ENCODE measurements at places on chromosomes 13 and 19.

- no peak for DNase-seq
Measured at GRCh38 chr13:40355126-40355724, 311.2 kb downstream of the FOXO1 start.

DNA sequence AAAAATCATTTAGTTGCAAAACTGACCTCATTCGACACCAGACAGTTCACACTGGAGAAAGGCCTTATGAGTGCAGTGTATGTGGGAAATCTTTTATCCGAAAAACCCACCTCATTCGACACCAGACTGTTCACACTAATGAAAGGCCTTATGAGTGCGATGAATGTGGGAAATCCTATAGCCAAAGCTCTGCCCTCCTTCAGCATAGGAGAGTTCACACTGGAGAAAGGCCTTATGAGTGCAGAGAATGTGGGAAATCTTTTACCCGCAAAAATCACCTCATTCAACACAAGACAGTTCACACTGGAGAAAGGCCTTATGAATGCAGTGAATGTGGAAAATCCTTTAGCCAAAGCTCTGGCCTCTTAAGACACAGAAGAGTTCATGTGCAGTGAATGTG, 7.1 kb upstream of the ZNF134 start:
- no peak for DNase-seq

DNA sequence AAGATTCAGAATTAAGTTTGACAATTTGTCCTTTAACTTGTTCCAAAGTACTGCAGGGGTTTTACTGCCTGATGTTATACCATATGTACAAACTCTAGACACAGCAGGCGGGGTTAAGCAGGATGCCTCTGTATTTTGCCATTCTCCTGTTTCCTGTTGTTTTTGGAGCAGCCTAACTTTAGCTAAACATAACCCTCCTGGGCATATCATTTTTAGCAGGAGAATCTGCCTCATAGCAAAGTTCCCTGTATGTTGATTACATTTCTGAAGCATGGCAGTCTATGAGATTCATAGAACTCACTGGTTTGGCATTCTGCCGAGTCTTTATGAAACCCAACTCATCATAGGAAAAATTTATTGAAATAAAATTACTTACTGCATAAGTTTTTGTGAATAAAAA, 5.2 kb downstream of the LHFPL6 start:
- no peak for DNase-seq

DNA sequence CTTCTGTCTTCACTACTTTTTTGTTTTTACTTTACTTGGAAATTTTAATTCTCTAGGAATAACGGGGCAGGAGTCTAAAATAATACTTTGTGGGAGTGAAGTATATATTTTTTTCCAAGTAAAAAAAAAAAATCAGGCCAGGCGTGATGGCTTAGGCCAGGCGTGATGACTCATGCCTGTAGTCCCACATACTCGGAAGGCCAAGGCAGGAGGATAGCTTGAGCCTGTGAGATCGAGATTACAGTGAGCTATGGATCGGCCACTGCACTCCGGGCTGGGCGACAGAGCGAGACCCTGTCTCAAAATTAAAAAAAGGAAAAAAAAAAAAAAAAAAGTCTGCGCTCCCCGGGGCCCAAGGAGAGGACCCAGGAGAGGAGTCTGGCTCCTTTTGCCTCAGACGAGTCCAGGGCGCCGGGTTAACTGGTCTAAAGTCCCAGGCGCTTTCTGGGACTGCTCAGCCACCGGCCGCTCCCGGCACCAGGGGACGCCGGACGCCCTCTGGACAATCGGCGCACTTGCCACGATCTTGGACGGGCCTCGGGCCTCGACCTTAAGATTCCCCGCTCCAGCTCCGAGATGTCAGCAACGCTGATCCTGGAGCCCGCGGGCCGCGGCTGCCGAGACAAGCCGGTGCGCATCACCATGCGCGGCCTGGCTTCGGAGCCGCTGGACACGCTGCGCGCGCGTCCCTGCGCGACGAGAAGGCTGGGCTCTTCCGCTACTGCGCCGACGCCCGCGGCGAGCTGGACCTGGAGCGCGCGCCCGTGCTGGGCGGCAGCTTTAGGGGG, 2.7 kb upstream of the ZFP82 start:
- DNase-seq = no peak

DNA sequence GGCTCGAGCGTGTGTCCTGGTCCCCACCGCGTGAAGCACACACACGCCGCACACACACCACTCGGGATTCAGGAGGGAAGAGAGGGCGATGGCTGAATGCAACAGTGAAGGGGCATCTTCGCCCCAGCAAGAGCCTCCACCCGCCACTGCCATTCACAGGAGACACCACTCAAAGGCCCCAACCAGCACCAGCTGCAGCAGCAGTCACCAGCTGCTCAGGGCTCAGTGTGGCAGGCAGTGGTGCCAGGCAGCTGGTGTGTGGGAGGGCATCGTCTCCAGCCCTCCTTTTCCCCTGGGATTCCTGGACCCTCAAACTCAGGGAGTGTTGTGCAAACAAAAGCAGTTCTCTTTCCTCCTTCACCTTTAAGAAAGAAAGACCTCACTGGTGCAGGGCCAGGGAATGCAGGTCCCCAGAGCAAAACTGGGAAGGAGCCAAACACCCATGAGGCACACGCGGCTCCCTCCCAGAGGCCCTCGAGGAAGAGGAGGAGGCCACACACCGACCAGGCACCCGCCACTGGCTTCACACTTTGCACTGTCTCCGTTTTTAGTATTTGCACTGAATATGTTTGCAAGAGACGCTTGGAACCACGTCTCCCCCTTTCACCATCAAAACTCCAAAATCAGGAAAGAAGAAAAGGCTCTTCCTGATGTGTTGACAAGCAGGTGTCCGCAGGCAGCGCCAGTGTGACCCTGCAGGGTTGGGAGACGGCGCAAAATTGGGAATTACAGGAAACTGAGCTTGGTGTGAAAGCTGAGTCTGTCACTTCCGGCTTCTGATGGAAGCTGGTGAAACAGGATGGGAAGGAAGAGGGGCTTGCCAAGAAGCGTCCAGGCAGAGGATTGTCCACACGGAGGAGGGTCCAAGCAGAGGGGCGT, 26.4 kb upstream of the F7 start:
- DNase-seq = no peak

DNA sequence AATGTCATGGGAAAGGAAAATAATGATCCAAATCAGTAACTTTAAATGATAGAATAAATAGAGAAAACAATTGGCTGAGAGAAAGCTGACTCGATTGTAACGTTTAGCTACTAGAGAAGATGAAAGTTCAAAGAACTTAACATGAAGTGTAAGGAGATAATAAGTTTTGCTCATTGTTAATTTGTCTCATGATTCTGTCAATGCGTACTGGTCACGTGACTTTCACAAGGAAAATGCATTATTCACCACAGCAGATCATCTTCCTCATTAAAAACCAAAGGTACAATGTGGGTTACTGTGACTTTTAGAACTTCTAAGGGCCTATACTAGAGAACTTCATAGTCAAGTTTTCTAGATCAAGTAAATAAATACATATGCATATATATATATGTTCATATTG, 1207.2 kb downstream of the EFNB2 start:
- DNase-seq = no peak

DNA sequence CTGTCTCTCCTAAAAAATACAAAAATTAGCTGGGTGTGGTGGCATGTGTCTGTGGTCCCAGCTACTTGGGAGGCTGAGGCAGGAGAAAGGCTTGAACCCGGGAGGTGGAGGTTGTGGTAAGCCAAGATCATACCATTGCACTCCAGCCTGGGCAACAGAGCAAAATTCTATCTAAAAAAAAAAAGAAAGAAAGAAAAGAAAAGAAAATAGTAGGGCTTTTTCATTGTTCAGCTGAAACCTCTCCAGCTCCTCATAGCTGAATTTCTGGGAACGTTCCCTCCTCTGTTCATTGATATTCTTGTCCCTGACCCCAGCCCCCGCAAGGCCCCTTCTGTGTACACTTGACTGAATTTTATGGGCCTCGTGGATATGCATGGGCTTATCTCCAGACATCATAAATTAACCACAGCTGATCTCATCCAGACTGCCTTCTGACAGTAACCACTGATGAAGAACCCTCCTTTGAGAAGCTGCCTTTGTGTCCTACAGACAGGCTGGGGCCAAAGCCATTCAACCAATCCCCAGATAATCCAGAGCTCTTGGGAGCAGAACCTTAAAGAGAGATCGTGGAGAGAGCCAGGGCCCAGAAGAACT, at the start of gene ELSPBP1:
Gene ELSPBP1 (plus strand): TSS at position 424 of the 594 bp plus-strand sequence. CDS start 14,036 bp downstream, outside the sequence.
- DNase-seq = no peak

GRCh38 chr19:13034636-13035035, 39.4 kb downstream of the NFIX start:
- DNase-seq = peak; percentile 53

DNA sequence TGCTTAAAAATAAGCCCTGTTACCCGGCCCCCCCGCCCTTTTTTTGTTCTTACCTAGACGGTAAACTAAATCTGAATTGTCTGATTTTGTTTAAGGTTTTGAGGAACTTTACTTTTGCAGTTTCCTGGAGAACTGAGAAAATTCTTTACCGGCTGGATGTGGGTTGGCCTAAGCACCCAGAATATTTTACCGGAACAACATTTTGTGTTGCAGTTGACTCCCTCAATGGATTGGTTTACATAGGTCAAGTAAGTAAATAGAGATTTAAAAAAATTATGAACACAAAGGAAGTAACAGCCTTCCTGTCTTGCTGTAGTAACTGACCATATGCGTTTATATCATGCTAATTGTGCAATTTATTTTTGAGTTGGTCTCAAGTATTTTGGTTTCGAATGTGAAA, 785 bp downstream of the NHLRC3 start:
- DNase-seq = peak; percentile 53

- no peak for DNase-seq
Measured at GRCh38 chr19:1577090-1577928, 9.2 kb upstream of the MEX3D start.
